ENCODE measurements at places on chromosomes 3 and 15. TPM values are rescaled to one million over a fixed set of nuclear protein-coding genes. Genes with fewer than 3 reads are reported as not detected.
A peak's percentile ranks its signal among the peaks of the same experiment; 100 is the strongest.

The CHRFAM7A gene
- 0.46 TPM for total RNA-seq

DNA sequence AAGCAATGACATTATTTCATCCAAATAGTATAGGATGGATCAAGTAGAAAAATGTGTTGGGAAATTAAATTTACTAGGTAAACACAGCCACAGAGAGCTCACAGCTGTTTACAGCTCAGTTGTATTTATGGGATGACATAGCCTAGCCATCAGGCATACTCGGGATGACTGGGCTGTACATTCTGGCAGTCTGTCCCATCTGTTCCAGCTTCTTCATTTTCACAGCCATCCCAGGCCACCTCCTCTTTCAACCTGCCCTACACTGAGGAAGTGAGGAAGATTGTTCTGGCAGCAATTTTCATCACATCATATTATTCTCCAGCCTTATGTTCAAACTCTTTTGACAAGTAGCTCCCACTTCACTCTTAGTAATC lies 98.4 kb upstream of the PFN2 start:
- DNase-seq = no peak

The TP53BP1 gene
- total RNA-seq = 73.5 TPM

- DNase-seq = no peak
Measured at GRCh38 chr3:113654851-113655250, 41.6 kb downstream of the USF3 start.

DNA sequence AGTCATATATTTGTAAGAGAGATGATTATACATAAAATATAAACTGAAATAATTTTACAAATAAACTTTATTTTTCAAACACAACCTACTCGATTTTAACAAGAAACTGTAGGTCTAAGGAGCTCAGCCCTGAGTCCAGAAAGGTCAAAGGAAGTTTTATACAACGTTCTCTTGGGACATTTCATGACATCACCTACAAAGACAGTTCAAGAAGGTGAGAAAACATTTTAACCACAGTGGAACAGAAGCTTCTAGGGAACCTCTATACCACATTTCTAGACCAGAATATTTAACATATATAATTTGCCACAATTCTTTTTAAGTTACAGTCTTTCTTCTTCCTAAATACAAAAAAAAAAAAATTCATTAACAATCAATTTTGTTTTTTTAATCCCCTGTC lies 40.1 kb downstream of the CBLB start:
- no peak for DNase-seq

The DNASE1L3 gene
- total RNA-seq = not detected

- DNase-seq = no peak
Measured at GRCh38 chr15:88636050-88636449, 2.8 kb upstream of the ISG20 start.

DNA sequence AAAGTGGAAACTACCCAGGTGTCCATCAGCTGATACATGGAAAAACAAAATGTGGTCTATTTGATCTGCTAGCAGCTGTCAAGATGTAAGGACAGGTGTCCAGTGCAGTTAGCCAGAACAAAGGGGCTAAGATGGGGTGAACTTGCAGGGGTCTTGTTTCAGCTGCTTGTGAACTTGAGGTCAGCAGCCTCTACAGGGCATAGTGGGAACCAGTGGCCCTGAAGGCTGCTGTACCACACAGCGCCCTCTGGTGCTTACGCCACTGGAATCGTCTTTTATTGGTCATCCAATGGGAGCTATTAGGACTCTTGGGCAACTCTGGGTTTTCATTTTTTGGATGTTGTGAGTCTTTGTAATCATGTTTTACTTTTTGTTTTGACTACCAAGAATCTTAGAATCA lies 62.2 kb upstream of the CTSH start:
- peak; percentile 74 for DNase-seq

The FES gene
- total RNA-seq = 11.7 TPM

The C3orf80 gene
- not detected for total RNA-seq

The DOCK3 gene
- 11.1 TPM for total RNA-seq

The JMJD7 gene
- total RNA-seq = 18.3 TPM

The HYAL1 gene
- 3.0 TPM for total RNA-seq

DNA sequence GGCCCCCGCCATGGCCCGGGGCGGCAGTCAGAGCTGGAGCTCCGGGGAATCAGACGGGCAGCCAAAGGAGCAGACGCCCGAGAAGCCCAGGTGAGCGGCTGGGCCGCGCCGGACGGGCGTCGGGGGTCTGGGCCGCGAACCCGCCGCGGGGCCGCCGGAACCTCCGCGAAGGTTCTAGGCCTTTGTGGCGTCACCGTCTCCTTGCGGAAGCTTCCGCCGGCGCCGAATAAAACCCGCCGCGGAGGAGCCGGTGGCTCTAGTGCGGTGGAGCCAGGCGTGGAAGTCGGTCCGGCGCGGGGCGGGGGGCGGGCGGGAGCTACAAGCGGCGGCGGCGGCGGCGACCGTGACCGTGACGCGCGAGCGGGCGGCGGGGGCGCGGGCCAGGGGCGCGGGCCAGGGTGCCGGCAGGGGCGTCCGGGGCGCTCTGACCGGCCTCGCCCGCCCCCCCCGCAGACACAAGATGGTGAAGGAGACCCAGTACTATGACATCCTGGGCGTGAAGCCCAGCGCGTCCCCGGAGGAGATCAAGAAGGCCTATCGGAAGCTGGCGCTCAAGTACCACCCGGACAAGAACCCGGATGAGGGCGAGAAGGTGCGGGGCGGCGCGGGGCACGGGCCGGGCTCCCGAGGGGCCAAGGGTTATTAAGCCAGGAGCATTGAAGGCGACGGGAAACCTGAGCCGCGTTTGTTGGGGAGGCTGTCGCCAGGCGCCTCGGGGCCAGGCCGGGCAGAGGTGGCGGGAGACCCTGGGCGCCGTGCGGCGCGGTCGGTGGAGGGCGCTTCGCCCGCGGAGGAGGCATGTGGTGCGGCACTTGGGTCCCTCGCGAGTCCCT lies at the start of gene DNAJA4:
TSS of gene DNAJA4 (plus strand) at position 259 of the 833 bp plus-strand sequence. CDS start at position 461, 202 bp downstream.
- peak; percentile 17 for DNase-seq

- DNase-seq = peak; percentile 76
Measured at GRCh38 chr3:28575746-28576613, 227.4 kb upstream of the AZI2 start.

DNA sequence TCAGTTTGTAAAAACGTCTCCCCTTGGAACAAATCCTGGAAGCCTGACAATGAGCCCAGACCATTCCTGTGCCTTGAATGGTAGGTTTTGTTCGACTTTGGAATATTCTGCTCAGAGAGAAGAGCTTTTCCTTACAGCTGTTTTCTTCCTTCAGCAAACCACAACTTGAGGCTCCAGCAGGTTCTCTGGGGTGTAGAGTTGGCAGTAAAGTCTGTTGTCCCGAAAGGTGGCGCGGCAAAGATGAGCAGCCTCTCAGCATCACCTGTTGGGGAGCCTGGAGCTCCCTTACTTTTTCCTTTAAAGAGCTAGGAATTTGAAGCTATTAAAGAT lies 65.4 kb downstream of the BOC start:
- DNase-seq = no peak

GRCh38 chr3:114310695-114311094 lies 16.9 kb downstream of the TIGIT start:
- no peak for DNase-seq

The SLC6A6 gene
- total RNA-seq = 32.9 TPM

DNA sequence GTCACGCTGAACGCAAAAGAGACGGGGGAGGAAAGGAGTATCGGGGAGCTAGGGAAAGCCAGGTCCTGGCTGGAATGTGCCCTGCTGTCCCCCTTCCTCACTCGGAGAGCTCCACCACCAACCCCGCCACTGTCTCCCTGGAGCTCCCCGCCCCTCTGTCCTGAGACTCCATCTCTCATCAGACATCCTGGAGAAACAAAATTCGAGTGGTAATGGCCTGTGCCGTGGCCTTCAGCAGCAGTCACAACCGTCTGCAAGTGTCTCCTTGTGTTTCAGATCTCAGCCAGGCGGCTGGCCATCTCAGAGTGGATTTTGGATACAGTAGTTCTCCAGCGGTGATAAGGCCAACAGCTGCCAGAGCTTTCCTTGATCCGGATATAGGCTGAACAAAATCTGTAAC lies 76.9 kb downstream of the OCA2 start:
- DNase-seq = no peak

- no peak for DNase-seq
Measured at GRCh38 chr15:62928242-62928999, 114.1 kb upstream of the TPM1 start.

The ZNF660 gene
- total RNA-seq = 14.7 TPM

DNA sequence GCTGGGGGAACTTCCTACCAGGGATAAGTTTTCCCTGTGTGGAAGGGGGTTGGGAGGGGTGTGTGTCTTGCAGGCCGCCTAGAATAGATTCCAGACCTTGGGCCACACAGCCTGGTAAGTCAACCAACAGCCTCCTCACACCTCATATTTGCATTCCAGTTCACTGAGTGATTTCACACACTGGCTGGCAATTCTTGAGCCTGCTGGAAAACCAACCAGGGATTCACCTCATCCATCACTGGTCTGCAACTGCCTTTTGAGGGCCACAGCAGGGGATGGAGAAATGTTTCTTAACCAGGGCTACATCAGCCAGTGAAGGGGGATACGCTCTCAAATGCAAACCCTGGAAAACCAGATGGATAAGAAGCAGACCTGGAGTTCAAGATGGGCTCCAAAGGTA lies 2.0 kb downstream of the FSTL1 start:
- peak; percentile 43 for DNase-seq

- DNase-seq = no peak
Measured at GRCh38 chr15:58951388-58952007, 18.0 kb upstream of the SLTM start.

The C3orf49 gene
- total RNA-seq = not detected

DNA sequence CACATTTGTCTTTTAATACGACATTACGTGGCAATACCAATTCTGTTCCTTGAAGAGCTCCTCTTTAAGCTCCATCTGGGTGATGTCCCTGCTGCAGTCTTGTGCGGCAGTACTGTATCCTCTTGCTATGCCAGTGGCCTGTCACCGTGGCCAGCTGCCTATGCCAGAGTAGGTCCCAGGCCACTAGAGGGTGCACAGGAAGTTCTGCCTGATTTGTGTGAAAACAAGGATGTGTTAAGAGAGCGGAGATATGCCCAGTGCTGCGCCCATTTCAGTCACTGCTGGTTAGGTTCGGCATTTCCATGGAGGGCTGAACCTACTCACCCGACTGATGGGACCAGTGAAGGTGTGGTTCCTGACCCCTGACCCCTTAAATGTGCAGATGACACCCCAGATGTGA lies 25.2 kb downstream of the NIPA1 start:
- peak; percentile 54 for DNase-seq

- DNase-seq = peak; percentile 65
Measured at GRCh38 chr3:36843065-36844051, 79.0 kb upstream of the DCLK3 start.

GRCh38 chr3:46006238-46007032 lies 10.8 kb upstream of the FYCO1 start:
- no peak for DNase-seq

DNA sequence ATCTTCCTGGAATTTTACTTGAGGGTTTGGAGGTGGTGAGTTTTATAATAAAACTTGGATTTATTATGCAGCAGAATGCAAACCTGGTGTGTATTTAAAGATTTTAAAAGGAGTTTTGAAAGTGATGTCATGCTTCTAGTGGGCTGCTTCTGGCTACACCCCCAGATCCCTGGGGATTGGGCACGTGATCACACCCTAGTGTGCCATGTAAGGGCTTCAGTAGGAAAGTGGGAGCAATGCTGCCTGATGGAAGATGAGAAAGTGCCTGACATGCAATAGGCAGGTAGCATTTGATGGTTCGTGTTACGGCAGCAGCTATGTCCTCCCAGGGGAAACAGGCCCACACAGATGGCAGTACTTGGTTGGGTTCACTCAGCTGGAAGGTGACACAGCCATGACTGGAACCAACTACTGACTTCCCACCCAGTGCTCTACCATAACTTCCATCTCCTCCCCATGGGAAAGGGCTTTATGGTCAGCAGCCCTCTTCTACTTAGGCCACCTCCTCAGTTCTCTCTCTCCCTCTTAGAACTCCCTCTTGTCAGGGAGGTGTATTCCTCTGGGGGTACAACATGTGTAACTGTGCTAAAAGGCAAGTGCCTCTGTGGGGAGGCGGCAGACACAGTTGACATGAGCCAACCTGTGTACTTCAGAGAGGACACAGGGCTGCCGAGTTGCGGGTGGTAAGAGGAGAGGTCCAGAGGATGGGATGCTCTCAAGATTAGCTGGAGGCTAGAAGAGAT lies 5.6 kb downstream of the ITPKA start:
- DNase-seq = no peak

- DNase-seq = peak; percentile 36
Measured at GRCh38 chr3:169663951-169664820, 674 bp upstream of the MECOM start.

The B3GNT5 gene
- 14.1 TPM for total RNA-seq

GRCh38 chr3:13546667-13547171 lies 2.2 kb upstream of the FBLN2 start:
- peak; percentile 40 for DNase-seq

DNA sequence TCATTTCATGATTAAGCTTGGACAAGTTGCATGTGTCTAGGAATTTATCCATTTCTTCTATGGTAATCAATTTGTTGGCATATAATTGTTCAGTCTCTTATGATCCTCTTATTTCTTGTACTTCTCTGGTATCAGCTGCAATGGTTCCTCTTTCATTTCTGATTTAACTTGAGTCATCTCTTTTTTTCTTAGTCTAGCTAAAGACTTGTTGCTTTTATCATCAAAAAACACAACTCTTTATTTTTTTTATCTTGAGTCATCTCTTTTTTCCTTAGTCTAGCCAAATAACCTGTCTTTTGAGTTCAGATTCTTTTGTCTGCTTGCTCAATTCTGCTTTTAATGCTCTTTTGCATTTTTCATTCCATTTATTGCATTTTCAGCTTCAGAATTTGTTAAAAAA lies 37.3 kb downstream of the UBE3A start:
- no peak for DNase-seq

DNA sequence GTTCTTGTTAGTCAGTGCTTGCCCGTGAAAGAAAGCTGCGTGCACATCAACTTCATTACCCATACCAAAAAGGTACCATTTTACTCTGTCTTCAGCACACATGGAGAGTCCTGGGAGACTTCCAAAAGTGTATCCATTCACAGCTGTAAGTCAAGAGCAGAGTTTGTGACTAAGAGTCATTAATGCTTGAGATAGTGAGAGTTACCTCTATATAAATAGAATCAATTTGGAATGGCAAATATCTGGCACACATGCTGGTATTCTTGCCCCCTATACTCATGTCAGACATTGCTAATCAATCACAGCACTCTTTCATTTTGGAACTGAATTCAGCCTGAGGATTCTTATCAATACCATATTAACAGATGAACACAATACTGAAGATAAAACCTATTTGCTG lies 14.2 kb downstream of the CP start:
- no peak for DNase-seq

The TMEM207 gene
- not detected for total RNA-seq

The RLBP1 gene
- 1.3 TPM for total RNA-seq

DNA sequence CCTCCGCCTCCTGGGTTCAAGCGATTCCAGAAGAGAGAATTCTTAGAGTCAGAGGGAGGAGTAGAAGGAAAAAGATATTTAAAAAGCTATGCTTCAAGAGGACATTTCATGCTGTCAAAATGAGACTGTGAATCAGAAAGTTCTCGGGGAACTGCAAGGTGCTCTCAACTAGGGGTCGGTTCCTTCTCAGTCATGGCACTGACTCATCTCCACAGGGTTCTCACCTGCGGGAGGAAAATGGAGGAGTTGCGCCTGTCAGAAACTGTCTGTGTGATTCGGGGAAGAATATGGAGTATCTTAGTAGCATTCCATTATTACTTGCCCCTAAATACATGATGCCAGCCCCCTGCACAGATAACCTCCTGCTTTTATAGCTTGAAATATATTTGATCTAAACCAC lies 47.4 kb downstream of the APH1B start:
- DNase-seq = no peak

Data from neural progenitor cell (in vitro differentiated cells).